ENCODE measurements at places on chromosomes 6 and 20.

DNA sequence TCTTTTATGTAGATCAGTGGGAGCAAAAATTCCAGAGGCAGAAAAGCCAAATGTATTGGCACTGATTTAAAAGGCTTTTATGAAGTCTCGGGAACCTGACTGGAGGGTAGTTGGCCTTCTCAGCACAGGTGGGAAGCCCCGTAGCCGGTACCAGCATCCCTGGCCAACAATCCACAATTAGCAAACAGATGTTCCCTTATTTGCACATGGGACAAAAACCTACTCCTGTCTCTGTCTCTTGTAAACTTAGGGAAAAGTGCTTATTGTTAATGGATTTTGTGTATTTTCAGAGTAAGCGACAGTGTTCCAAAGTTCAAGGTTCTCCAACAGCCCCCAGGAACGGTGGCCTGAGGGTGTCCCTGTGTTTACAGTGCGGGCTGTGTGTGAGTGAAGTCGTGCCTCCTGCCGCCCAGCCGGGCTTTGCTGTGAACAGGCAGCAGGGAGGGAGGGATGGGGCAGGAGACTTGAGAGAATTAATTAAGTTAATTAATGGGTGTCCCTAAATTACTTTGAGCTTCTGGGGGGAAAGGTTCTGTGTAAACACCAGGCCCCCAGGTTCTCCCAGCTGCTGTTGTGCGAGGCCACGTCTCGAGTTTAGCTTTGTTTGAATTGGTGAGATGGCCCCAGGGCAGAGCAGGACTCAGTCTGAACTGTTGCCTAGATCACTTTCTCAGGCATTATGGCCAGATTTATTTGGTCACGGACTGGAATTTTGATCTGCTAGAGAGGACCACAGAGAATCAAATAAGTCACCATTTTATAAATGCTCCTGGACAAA lies 3.9 kb downstream of the SYNJ2 start:
- DNase-seq: no peak
- H3K4me3 ChIP-seq: peak overlapping the region; percentile 22
- H3K27me3 ChIP-seq: peaks cover under 1% of the 10 kb centered on the region
- H3K27ac ChIP-seq: no peak overlapping the region
- peaks cover 9% of the 10 kb centered on the region for H3K36me3 ChIP-seq

DNA sequence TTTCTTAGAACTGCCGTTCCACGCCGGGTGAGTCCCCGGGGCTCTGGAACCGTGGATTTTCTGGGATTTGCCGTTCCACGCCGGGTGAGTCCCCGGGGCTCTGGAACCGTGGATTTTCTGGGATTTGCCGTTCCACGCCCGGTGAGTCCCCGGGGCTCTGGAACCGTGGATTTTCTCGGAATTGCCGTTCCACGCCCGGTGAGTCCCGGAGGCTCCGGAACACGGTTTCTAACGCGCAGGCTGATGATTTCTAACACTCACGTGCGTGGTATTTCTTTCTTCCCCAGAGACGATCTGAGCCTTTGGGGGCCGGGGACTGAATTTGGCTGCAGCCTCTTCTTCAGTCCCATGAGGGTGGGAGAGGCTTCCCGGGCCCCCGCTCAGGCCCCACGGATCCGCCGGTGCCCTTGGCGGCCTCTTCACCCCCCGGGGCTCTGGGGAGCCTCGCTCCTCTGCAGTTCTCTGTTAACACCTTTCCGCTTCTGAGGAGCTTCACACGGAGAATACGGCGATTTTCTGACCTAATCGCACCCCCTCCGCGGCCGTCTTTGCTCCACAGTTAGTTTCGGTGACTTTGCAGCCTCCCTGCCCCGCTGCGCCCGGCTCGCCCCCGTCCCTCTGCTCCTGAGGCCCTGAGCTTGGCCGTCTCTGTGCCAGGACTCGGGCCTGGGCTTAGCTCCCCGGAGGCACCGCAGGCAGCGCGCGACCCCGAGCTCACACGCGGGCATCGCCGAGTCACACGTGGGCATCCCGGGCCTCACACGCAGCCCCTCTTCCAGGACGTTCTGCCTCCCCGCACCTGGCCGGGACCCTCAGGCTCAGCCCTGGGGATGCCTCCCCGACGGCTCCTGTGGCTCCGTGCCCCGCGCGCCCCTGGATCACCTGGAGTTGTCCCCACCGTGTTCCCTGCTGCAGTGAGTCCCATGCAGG lies 7.2 kb upstream of the KIF25 start:
- no peaks in the 10 kb centered on the region for H3K27me3 ChIP-seq
- no peak overlapping the region for H3K27ac ChIP-seq
- no peaks in the 10 kb centered on the region for H3K36me3 ChIP-seq
- H3K4me1 ChIP-seq: no peaks in the 10 kb centered on the region

DNA sequence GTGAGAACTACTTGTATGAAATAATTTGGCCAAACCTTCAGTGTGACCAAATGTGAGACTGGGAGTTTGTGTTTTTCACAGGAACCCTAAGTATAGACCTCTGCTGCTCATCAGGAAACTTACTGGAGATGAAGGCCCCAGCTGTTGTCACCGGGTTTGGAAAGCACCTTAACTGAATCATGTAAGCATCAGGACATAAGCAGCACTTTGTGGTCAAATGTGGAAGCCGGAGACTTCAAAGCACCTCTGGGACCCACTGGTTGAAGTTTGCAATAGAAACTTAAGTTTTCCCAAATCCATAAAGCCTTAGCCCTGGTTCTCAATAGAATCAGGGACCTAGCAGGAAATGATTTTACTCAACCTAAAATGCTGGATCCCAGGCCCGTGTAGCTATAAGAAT lies 14.3 kb downstream of the TTPAL start:
- H3K27ac ChIP-seq: peak overlapping the region; percentile 63
- peaks cover 27% of the 10 kb centered on the region for H3K4me1 ChIP-seq
- H3K36me3 ChIP-seq: peaks cover 60% of the 10 kb centered on the region
- no peak for DNase-seq
- H3K27me3 ChIP-seq: no peaks in the 10 kb centered on the region
- no peak overlapping the region for H3K4me3 ChIP-seq

DNA sequence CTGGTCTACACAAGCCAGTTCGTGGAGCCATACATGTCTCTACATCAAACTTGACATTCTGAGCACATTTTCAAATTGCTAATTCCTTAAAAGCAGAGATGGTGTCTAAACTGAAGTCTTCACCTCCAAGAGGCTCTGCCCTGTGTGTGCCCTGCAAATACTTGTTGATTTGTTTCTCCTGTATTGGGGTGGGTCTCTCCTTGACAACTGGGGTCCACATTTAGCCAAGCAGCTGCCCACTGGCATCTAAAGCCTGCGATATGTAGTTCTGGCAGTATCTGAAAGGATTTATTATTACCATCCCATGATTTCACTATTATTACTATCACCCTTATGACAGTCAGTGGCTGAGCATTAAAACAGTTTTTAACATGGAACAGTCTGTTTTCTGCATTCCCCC lies 45.9 kb upstream of the PKHD1 start:
- no peaks in the 10 kb centered on the region for H3K4me1 ChIP-seq
- H3K4me3 ChIP-seq: no peak overlapping the region
- peaks cover 18% of the 10 kb centered on the region for H3K27me3 ChIP-seq
- no peak overlapping the region for H3K27ac ChIP-seq
- H3K36me3 ChIP-seq: no peaks in the 10 kb centered on the region

- H3K4me1 ChIP-seq: no peaks in the 10 kb centered on the region
- no peak for DNase-seq
- H3K27ac ChIP-seq: no peak overlapping the region
- no peak overlapping the region for H3K4me3 ChIP-seq
These were observed 233.9 kb upstream of the SYNDIG1 start for GRCh38 chr20:24235296-24236175.

DNA sequence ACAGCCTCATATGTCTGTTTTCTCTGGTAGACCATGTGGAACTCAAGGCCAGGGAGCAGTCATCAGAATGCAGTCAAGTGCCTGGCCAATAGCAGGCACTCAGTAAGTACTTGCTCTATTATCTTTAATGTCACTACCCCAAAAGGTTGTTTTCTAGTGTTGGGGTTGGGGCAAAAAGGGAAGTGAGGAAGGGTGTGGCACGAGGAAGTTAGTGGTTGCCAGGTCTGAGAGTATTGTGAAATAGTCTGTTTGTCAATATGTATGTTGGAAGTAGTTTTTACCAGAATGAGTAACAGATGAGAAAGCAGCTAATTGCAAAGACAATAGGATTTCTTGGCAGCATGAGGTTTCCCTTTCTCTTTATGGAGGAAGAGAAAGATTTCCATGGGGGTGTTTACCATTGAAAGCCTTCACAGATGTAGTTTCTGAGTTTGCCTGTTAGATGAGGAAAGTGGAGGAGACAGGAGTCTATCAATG lies 59.5 kb upstream of the ARMH2 start:
- peak overlapping the region; percentile 72 for H3K4me3 ChIP-seq
- DNase-seq: peak; percentile 55
- H3K27ac ChIP-seq: peak overlapping the region; percentile 95
- H3K4me1 ChIP-seq: peaks cover 77% of the 10 kb centered on the region
- no peaks in the 10 kb centered on the region for H3K27me3 ChIP-seq

GRCh38 chr6:101986476-101986875 lies 593.0 kb downstream of the GRIK2 start:
- no peaks in the 10 kb centered on the region for H3K36me3 ChIP-seq
- no peaks in the 10 kb centered on the region for H3K4me1 ChIP-seq
- no peaks in the 10 kb centered on the region for H3K27me3 ChIP-seq
- no peak overlapping the region for H3K4me3 ChIP-seq
- no peak for DNase-seq

- H3K27me3 ChIP-seq: peaks cover 18% of the 10 kb centered on the region
- H3K36me3 ChIP-seq: no peaks in the 10 kb centered on the region
- H3K4me1 ChIP-seq: no peaks in the 10 kb centered on the region
- no peak overlapping the region for H3K27ac ChIP-seq
- no peak overlapping the region for H3K4me3 ChIP-seq
- DNase-seq: no peak
These were observed 211.4 kb downstream of the ERMARD start for GRCh38 chr6:169962604-169963469.

GRCh38 chr20:36096435-36096834 lies 58.1 kb upstream of the EPB41L1 start:
- no peak overlapping the region for H3K27ac ChIP-seq
- H3K4me1 ChIP-seq: peaks cover 12% of the 10 kb centered on the region
- DNase-seq: no peak
- H3K36me3 ChIP-seq: peaks cover 3% of the 10 kb centered on the region
- H3K4me3 ChIP-seq: no peak overlapping the region

Measured in activated T-helper 1 cell treated with anti-CD3 and anti-CD28 coated beads, Interleukin-12 subunit alpha, Interleukin-12 subunit beta, Interleukin-2, Interleukin-4 antibody, amounts not matched to agents 30 ng/mL and 10 ng/mL and 1 ng/mL, durations not matched to agents 14 hours and 24 hours and 36 hours (primary cell).